Upper lobe of left lung (tissue), 6 donors: ENCODE measurements at places on chromosomes 1 and 21. TPM values are rescaled to one million over a fixed set of nuclear protein-coding genes. Genes with fewer than 3 reads are reported as not detected.

DNA sequence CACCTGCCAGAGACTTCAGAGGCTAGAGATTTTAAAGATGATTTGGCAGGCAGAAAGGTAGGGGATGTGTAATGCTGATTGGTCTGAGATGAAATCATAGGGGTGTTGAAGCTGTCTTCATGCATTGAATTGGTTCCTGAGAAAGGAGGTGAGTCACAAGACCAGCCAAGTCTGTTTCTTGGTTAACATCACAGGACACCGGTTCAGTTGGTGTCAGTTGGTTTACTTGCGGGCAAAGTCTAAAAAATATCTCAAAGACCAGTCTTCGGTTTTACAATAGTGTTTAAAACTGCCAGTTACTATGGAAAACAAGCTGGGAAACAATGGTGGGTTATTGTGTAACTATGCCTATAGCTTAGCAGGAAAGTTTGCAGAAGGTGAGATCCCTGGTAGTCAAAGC lies 305.9 kb downstream of the BARHL2 start:
- no peaks in the 10 kb centered on the region for H3K4me1 ChIP-seq
- H3K4me3 ChIP-seq: no peak overlapping the region
- no peaks in the 10 kb centered on the region for H3K36me3 ChIP-seq
- no peak overlapping the region for H3K27ac ChIP-seq
- no peaks in the 10 kb centered on the region for H3K27me3 ChIP-seq
- no peak for DNase-seq

GRCh38 chr21:41064334-41064791 lies 103.6 kb upstream of the BACE2 start:
- no peaks in the 10 kb centered on the region for H3K36me3 ChIP-seq
- peaks cover 8% of the 10 kb centered on the region for H3K4me1 ChIP-seq
- no peak for DNase-seq

DNA sequence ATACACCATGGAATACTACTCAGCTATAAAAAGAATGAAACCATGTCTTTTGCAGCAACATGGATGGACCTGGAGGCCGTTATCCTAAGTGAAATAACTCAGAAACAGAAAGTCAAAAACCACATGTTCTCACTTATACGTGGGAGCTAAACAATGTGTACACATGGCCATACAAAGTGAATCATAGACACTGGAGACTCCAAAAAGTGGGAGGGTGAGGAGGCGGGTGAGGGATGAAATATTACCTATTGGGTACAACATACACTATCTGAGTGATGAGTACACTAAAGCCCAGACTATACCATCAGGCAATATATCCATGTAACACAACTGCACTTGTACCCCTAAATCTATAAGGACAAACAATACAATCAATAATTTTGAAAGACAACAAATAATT lies 39.5 kb upstream of the FAM20B start:
- no peaks in the 10 kb centered on the region for H3K36me3 ChIP-seq
- H3K27me3 ChIP-seq: no peaks in the 10 kb centered on the region
- DNase-seq: no peak
- H3K4me1 ChIP-seq: no peaks in the 10 kb centered on the region
- H3K27ac ChIP-seq: no peak overlapping the region
- H3K4me3 ChIP-seq: no peak overlapping the region

GRCh38 chr1:169321539-169321938 lies 46.1 kb downstream of the NME7 start:
- H3K36me3 ChIP-seq: no peaks in the 10 kb centered on the region
- DNase-seq: no peak
- no peaks in the 10 kb centered on the region for H3K4me1 ChIP-seq

CLDN17 gene
- not detected for total RNA-seq

- no peak overlapping the region for H3K27ac ChIP-seq
- no peak overlapping the region for H3K4me3 ChIP-seq
- H3K36me3 ChIP-seq: no peaks in the 10 kb centered on the region
- H3K27me3 ChIP-seq: no peaks in the 10 kb centered on the region
Measured at GRCh38 chr1:107620753-107621152, 344.2 kb downstream of the VAV3 start.

GRCh38 chr1:219050822-219051125 lies 122.9 kb upstream of the LYPLAL1 start:
- H3K27me3 ChIP-seq: no peaks in the 10 kb centered on the region
- H3K4me3 ChIP-seq: no peak overlapping the region
- no peaks in the 10 kb centered on the region for H3K36me3 ChIP-seq
- no peak overlapping the region for H3K27ac ChIP-seq
- DNase-seq: no peak

OR2G6 gene
- total RNA-seq: not detected

GRCh38 chr1:1307261-1307922 lies 338 bp downstream of the ACAP3 start:
- H3K27ac ChIP-seq: peak overlapping the region; percentile 95
- H3K27me3 ChIP-seq: no peaks in the 10 kb centered on the region
- peak; percentile 94 for DNase-seq
- H3K36me3 ChIP-seq: peaks cover 21% of the 10 kb centered on the region
